Suprapubic skin (tissue), 4 donors: ENCODE measurements at places on chromosomes 7 and 10.

DNA sequence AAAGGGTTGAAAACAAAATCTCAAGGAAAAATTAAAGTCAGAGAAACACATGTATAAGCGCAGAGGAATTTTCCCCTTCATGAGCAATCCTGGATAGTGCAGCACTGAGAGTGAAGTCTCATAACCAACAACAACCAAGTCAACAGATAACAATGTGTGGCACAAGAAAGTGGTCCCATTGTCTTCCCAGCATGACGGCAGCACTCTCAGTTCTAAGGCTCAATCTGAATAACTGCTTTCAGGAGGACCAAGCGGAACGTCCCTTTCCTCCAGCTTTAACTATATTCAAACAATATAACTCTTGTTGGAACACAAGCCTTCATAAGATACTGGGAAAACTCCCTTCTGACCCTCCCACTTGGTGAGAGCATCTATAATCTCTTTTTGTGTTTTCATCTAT lies 137.9 kb downstream of the RAPGEF5 start:
- DNase-seq, result no peak

- no peak for DNase-seq
These were observed 591.0 kb downstream of the MAGI2 start for GRCh38 chr7:78862411-78862900.

- no peak for DNase-seq
These were observed 85.8 kb downstream of the NRP1 start for GRCh38 chr10:33248638-33249037.

- no peak for DNase-seq
These were observed 84.4 kb downstream of the LRRC4 start for GRCh38 chr7:127946847-127947246.

DNA sequence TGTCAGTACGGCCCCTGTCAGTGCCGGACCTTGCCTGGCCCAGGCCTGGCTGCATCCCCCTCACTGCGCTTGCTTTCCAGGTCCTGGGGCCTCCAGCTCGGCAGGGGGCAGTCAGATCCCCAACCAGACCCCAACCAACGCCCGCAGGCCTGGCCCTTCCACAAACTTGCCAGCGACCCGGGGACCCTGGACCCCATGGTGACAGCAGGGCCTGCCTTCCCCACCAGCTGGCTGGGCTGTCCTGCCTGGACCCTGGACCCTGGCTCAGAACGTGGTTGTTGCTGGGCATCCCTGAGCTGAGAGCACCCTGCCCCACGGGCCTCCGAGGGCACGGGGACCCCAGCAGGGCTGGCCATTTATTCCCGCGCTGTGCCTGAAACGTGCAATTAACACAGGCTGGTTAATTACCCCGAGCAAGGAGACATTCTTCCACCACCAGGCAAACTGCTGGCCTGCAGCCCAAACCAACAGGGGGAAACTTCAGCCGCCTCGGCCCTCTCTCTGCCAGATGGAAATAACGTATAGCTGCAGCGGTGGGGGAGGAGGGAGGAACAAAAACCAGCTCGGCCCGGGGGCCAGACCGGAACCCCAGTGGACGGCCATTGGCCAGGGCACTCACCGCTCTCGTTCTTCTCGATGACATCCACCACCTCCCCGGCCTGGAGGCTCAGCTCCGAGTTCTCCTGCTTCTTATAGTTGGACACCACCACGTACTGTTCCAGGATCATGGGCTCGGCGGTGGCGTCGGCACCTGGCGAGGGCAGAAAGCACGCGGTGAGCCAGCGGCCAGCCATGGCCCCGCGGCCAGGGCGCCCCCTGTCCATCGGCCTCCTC lies 167.1 kb downstream of the NEURL1 start:
- no peak for DNase-seq

DNA sequence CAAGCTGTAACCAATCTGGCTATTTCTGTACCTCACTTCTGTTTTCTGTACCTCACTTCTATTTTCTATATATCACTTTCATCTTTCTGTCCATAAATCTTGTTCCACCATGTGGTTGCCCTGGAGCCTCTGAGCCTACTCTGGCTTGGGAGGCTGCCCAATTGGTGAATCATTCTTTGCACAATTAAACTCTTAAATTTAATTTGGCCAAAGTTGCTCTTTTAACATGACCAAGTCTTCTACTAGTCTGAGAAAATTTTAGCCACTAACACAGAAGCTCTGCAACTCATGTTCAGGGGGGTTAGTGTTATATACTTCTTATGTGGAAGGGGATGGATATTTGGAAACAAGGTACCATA lies 503.5 kb downstream of the KIF20B start:
- no peak for DNase-seq

DNA sequence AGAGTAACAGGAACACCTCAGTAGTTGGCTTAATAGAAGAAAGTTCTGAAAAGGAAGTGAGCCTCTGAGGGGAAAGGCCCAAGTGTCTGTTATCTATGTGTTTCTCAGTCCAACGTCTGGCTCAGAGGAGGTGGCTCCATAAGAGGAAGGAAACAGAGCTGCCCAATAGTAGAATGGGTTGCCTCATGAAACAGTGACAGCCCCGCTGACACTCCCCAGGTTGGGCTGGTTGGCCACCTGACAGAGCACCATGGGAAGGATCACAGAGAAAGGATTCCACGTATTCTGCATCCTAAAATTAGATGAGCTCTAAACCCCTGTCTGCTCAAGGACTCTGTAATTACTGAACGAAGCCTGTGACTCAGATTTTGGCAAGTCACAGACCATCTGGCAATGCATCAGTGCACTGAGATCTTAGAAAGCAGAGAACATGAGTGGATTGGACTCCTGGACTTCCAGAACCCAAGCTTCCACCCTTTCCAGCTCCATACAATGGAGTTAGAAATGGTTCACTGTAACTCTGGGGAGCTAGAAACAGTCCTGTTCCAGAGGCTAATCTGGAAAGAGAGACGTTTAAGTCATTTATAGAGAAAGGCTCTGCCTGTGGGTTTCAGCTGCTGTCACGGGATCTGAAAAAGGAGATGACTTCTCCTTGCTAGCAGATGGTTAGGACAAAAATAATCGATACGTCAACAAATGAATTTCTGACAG lies 2.9 kb downstream of the PKD2L1 start:
- no peak for DNase-seq

GRCh38 chr10:7485244-7485556 lies 74.4 kb upstream of the SFMBT2 start:
- DNase-seq, result no peak

GRCh38 chr7:46449743-46450142 lies 528.7 kb upstream of the IGFBP3 start:
- no peak for DNase-seq

DNA sequence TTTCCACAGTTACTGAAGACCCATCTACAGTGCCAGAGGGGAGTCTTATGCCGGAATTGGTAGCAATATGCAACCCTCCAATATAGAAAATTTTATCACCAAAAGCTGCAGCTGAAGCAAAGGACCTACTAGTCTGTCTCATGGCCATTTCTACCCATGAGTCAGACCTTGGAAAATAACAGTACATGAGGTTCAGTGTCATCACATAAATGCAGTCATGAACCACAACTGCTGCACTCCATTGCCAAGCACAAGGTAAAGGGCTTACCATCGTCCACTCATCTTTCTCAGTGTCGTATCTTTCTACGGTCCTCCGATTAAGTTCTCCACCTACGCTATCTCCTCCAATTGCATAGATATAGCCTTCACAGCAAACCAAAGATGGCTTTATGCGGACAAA lies 21.8 kb downstream of the KBTBD2 start:
- no peak for DNase-seq

- DNase-seq, result no peak
These were observed 159.5 kb upstream of the NRP1 start for GRCh38 chr10:33493978-33494377.

GRCh38 chr7:10463701-10464100 lies 510.0 kb upstream of the PHF14 start:
- no peak for DNase-seq

DNA sequence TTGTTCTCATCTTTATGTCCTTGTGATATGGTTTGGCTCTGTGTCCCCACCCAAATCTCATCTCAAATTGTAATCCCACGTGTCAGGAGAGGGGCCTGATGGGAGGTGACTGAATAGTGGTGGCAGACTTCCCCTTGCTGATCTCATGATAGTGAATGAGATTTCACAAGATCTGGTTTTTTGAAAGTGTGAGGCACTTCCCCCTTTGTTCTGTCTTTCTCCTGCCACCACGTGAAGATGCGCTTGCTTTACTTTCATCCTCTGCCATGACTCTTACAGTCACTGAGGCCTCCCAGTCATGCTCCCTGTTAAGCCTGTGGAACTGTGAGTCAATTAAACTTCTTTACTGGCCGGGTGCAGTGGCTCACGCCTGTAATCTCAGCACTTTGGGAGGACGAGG lies 161.0 kb downstream of the HERPUD2 start:
- no peak for DNase-seq

GRCh38 chr7:130047831-130048230 lies 3.3 kb downstream of the ZC3HC1 start:
- no peak for DNase-seq

DNA sequence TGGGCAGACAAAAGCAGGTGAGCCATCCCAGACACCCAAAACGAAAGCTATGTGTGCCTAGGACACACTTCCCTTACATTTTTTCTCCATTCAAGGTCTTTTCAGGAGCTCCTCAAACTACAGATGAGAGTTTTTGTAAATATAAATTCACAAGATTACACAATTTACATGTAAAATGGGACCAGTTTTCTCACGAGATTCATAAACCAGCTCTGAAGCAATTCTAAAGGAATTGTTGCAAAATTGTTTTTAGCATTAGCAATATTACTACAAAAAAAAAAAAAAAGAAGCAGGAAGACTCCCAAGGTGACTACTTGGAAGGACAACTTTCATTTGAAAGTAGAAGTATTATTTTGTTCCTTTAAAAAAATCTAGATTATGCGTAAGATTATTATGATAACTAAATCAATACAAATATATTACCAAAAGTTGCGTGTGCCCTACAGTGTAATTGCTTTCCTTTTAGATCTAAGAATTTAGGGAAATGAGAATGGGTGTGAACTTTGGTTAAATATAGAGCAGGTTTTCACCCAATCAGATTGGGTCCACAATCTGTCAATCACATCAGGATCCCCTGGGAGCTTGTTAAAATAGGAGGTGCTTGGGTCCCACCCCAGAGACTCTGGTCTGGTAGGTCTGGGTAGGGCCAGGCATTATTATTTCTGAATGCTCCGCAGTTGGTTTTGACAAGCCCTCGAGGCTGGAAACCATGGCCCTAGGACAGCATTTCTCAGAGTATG lies 72.2 kb downstream of the TBXAS1 start:
- DNase-seq, result no peak

DNA sequence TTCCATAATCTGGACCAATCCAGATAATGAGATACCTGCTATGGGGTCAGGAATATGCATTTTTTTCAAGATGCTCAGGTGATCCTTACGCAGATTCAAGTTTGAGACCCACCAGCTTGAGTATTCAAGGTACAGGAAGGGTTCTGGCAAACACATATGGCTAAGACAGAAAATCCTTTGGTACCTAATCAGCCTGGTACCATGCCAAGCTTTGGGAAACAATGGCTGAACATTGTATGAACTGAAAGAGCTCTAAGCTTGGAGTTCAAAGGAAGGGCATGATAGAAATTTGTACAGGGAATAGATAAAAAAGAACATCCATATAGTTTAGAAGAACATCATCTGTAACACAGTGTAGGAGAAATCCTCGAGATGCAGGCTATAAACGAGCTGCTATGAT lies 382.7 kb downstream of the THSD7A start:
- DNase-seq, result no peak

GRCh38 chr7:13774976-13775375 lies 214.5 kb downstream of the ETV1 start:
- DNase-seq, result no peak

DNA sequence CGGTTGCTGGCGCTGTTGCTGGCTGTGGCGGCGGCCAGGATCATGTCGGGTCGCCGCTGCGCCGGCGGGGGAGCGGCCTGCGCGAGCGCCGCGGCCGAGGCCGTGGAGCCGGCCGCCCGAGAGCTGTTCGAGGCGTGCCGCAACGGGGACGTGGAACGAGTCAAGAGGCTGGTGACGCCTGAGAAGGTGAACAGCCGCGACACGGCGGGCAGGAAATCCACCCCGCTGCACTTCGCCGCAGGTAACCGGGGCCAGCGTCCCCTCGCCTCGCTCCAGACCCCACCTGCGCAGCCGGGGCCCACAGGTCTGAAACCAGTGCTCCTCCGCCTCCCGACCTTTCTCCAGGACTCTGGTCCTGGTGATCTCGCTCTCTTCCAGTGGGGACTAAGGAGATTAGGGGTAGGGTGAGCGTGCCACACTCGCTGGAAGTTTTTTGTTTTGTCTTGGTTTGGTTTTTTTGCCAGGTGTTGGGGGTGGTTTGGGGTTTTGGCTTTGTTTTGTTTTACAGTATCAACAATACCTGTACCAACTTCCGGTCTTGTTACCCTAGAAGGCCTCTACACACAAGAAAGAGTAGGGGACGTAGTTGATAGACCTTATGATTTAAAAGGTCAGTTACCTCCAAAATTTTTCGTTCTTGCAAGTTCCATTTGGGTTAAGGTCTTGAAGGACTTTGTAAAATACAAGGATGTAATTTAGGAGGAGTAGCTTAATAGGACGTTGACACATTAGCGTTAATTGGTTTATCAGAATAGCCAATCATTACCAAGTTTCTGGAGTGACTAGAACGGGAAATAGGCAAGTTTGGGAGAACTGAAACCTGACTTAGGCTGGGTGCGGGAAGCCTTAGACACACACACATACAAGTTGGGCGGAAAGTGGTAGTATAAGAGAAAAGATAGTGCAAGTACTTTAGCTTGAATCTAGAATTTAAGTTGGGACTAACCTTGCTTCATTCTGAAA lies 704 bp downstream of the TNKS2 start:
- DNase-seq, result peak; percentile 80

DNA sequence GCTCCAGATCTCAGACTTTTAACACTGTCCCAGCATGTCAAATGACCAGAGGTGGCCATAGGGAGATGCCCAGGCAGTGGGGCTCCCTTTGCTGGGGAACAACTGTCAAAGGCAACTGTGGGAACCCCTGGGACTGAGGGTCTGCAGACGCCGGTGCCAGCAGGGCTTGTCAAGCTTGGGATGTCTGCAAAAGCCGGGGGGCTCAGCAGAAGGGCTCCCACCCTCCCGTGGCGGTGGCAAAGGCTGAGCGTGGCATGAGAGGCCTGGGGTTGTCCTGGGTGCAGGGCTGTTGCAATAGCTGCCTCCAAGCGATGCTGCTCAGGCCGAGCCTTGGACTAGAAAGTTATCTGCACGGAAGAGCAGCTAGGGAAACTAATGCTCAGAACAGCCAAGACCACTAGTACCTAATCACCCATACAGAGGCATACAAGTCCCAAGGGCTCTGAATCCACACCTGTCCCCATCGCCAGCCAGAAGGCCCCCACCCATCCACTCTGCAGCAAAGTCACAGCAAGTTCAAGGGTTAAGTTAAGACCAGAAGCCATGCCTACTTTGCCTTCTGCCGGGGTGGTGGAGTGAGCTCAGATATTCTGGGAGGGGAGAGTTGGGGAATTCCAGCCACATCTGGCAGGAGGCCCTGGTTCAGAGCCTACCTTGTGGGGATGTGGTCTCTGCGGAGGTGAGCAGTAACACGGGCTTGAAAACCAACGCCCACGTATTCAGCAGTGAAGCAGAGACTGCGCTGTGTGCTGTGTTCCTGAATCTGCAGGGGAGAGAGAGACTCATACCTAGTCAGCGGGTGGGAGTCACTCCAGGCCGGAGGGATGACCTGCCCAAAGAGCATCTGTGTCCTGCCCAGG lies 4.6 kb downstream of the SH2B2 start:
- DNase-seq, result no peak
